Kasumi-1 (cell line): ENCODE measurements at places on chromosomes 12 and 14.
A peak's percentile ranks its signal among the peaks of the same experiment; 100 is the strongest.

DNA sequence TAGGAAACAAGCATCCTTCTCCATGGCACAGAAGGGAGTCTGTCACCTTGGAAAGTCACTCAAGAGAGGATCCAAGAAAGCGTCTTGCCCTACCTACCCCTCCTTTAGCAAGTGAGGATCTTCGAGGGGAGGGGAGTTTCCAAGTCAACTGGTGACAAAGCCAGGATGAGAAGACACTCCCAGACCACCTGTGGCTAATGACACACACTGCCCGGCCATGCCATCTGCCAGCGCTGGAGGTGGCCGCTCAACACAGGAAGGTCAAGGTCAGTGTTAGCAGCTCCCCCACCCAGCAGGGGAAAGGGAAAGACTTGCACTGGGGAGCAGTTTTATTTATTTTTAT lies 41.3 kb downstream of the ELK3 start:
- DNase-seq, result no peak

DNA sequence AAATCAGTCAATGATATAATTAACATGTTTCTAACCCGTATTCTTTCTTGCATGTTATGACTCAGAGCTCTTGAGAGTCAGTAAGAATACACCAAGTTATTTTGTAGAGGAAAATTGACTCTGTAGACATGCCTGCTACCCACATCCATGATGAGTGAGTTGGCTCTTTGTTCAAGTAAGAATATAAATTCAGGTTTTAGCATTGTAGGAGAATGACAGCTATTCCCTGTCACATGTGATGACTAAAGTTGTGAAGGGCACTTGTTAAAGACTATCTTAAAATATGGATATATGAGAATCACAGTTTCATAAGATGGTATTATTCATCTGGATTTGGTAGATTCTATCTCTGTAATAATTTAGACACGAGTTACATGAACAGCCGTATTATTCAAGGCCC lies 209.1 kb downstream of the CCDC59 start:
- DNase-seq, result no peak

DNA sequence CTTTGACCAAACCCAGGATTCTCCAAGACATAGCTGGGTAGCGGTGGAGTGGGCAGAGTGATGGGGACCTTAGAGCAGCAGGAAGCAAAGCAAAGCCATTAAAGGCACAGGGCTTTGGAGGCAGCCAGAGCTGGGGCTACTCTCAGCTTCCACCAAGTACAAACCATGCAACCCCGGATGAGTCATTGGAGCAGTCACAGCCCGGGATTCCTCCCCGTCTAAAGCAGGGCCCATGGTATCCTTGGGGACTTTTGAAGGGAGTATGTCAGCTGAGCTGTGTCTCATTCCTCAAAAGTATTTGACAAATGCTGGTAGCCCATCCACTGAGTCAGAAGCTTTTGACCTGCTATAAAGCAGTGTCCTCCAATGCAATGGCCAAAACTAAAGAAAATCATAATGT lies 9.7 kb upstream of the IFI27 start:
- no peak for DNase-seq

GRCh38 chr12:97875064-97875463 lies 412.5 kb downstream of the RMST start:
- DNase-seq, result no peak

- peak; percentile 38 for DNase-seq
Measured at GRCh38 chr12:12983420-12984035, 16.5 kb downstream of the HEBP1 start.

DNA sequence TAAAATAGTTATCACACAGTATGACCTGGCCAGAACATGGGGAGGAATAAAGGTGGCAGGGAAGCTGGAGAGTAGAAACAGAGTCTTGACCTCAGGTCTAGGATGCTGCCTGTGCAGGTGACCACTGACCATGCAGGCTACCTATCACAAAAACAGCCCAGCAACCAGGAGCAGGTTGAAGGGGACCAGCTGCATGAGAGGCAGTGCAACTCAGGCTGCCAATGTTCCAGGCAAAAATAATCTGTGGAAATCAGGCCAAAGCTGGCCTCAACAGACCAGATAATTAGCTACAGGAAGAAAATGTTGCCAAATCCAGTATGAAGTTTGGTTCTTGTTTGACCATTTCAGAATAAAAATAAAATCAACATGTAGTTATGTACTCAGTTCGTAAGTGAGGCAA lies 72.6 kb downstream of the PDE6H start:
- DNase-seq, result no peak

DNA sequence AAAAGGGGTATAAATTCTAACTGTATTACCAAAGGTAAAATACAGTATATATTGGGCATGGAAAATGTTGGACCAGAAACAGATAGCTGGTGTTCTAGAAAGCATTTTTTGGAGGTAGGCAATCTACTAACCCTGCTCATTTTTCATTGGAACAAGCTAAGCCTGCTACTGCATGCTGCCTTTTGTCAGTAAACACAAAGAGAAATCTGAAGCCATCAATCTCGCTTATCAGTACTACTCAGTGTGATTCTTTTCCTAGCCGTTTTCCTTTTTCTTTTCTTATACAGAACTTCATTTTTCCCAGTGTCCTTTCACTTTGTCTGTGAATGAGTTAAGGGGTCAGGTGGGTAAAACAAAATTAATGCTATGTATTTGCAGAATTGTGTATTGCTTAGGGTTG lies 312.3 kb downstream of the NPAS3 start:
- DNase-seq, result no peak

- no peak for DNase-seq
Measured at GRCh38 chr12:125149160-125150108, 84.2 kb downstream of the AACS start.

DNA sequence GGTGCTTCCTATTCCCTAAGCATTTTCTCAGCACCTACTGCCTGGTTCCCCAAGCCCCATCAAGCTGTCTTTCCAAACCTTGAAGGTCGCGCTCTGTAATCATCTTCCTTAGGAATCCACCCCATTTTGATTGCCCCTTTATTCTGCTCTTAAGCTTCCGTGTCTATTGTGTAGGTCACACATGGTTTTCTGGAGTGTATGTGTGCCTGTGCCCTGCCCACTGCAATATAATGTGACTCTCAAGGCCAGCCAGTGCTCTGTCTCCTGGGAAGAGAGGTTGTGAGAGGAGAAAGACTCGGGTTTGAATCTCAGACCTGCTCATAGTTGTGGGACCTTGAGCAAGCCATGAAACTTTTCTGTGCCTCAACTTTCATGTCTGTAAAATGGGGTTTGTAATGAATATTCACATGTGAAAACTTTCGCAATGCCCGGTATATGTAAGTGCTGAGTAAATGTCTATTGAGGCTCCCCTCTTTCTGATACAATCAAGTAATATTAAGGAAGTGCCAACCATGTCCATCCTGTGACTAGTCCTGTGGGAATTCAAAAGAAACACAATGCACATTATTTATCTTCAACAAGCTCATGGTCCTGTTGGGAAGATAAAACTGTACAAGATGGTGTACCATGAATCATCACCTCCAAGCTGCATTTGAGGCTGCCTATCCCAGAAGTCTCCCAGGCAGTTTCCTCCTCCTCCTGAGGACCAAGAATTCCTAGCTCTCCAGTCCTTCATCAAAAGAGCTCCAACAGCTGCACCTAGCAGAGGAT lies 774 bp upstream of the KRT75 start:
- DNase-seq, result no peak

DNA sequence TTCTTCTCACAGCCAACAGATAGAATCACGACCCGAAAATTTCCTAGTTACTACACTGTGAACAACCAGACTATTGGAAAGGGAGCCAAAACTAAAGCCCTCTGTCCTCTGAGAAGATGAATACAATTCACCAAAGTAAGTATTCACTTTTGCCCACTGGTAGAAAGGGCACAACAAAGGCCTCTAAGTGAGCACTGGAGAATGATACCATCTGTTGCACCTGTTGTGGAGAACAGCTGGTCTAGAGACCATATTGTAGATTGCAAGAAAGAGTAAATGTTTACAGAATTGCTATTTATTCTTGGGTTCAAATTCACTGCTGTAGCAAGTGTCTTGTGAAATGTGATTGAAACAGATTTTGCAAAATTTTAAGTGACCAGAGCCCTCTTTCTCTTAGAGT lies 46.9 kb upstream of the ANO6 start:
- no peak for DNase-seq

GRCh38 chr12:53623548-53624385 lies 2.4 kb downstream of the ATF7 start:
- DNase-seq, result peak; percentile 36

- no peak for DNase-seq
Measured at GRCh38 chr14:59343585-59343984, 121.6 kb downstream of the GPR135 start.

GRCh38 chr14:51024377-51024776 lies 70.5 kb downstream of the TRIM9 start:
- no peak for DNase-seq
